ENCODE measurements at places on chromosomes 6 and 20. TPM values are rescaled to one million over a fixed set of nuclear protein-coding genes. Genes with fewer than 3 reads are reported as not detected.

The SUMO4 gene
- total RNA-seq, result 2.1 TPM

The OTOR gene
- total RNA-seq, result not detected

The SLC35F1 gene
- not detected for total RNA-seq

The GABRR1 gene
- total RNA-seq, result not detected

The NCOA3 gene
- total RNA-seq, result 36.9 TPM

The ANKRD6 gene
- 3.9 TPM for total RNA-seq

The RFX6 gene
- total RNA-seq, result not detected

The NHLRC1 gene
- total RNA-seq, result 2.1 TPM

The POPDC3 gene
- total RNA-seq, result 13.7 TPM

The IYD gene
- not detected for total RNA-seq

The SLC22A2 gene
- 0.23 TPM for total RNA-seq

The C20orf141 gene
- not detected for total RNA-seq

The PIGU gene
- total RNA-seq, result 8.4 TPM

The HSF2 gene
- 23.5 TPM for total RNA-seq

The TFAP2D gene
- total RNA-seq, result not detected

The C6orf163 gene
- total RNA-seq, result 0.59 TPM

The HLA-DQA2 gene
- not detected for total RNA-seq

The RCAN2 gene
- not detected for total RNA-seq

The SLC17A4 gene
- not detected for total RNA-seq

The KHDC1L gene
- not detected for total RNA-seq

The METTL24 gene
- total RNA-seq, result not detected

The CCN5 gene
- 0.30 TPM for total RNA-seq

The RAET1L gene
- not detected for total RNA-seq

The DNAAF9 gene
- 18.4 TPM for total RNA-seq

The ATP6V1G2 gene
- total RNA-seq, result 3.3 TPM

The LAMP5 gene
- not detected for total RNA-seq

The DEFB129 gene
- total RNA-seq, result not detected

The NRN1 gene
- total RNA-seq, result 0.30 TPM

The PRPH2 gene
- total RNA-seq, result 4.9 TPM

The CALHM6 gene
- 2.1 TPM for total RNA-seq

The ZNF391 gene
- total RNA-seq, result 2.4 TPM

The CDC5L gene
- 18.7 TPM for total RNA-seq

The CCN6 gene
- not detected for total RNA-seq

The GNAS-AS1 gene
- 0.89 TPM for total RNA-seq

The FHL5 gene
- not detected for total RNA-seq

The OLIG3 gene
- not detected for total RNA-seq

All from smooth muscle cell of the umbilical artery (primary cell).